ENCODE measurements at places on chromosomes 7 and 10. TPM values are rescaled to one million over a fixed set of nuclear protein-coding genes. Genes with fewer than 3 reads are reported as not detected.

Gene ARL3
- 3.5 TPM for total RNA-seq

Gene TFR2
- total RNA-seq: 0.39 TPM

Gene ATG9B
- total RNA-seq: 0.08 TPM

Gene AKAP9
- total RNA-seq: 10.5 TPM

Gene CRPPA
- 0.31 TPM for total RNA-seq

Gene CABCOCO1
- not detected for total RNA-seq
